ENCODE measurements at places on chromosomes 4 and X. TPM values are rescaled to one million over a fixed set of nuclear protein-coding genes. Genes with fewer than 3 reads are reported as not detected.

DNA sequence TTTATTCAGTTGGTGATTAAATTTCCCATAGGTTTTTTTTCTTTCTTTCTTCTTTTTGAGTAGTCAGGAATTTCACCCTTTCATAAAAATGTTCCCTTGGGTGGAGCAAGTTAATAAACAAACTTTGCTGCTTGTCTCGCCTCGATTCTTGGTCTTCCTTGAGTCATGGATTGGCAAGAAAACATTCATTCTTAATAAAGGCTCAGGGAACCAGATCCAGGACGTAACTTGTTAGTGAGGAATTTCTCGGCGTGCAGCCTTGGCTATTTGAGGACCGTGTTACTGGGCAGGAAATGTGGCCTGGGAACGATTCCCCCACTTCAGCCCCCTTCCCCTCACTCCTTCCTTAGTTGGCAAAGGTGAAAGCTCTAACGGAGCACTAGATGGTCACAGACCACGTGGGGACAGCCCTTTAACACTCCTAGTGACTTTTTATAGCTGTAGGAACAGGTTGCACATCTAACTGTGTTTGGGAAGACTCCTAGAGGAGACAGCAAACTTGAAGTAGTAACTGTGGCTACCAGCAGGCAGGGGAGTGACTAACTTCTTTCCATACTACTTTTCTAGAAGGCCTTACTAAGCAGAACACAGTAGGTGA is 106.8 kb downstream of the UCHL1 start:
- peak; percentile 35 for DNase-seq

DNA sequence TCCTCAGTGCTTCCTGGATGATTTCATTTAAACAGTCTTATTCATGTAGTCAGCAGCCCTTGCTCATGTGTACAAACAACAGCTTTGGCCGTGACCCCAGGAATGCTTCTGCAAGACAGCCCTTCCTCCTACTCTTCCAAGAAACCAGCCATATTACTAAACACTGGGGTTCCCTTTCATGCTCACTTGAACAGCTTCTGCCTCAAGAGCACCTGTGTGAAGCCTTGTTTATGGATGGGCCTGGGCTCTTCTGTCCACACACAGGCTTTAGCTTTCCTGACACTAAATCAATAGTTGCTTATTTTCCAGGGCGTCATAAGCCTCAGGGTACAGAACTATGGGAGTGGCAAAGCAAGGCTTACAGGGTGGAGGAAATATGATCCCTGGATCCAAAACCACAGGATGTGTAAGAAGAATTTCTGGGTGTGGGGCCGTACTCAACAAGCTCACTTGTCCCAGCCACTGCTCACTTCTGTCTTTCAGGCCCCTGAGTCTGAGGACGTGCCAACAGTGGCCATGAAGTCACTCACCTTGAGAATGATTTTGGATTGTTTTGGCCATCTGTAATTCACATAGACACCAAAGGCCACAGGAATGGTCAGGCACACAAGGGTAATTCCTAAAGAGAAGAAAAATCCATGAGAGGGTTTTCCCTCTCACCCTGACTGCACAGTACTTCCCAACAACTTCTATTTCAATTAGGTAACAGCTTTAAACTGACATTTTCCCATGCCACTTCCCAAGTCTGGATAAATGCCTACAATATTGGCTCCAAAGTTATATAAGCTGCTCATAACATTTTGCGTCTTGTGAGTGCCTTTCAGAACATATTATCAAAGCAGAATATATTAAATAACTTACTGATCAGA is 17.7 kb downstream of the SLC10A6 start:
- DNase-seq, result no peak

- no peak for DNase-seq
Measured at GRCh38 chr4:4789462-4789861, 70.0 kb upstream of the MSX1 start.

DNA sequence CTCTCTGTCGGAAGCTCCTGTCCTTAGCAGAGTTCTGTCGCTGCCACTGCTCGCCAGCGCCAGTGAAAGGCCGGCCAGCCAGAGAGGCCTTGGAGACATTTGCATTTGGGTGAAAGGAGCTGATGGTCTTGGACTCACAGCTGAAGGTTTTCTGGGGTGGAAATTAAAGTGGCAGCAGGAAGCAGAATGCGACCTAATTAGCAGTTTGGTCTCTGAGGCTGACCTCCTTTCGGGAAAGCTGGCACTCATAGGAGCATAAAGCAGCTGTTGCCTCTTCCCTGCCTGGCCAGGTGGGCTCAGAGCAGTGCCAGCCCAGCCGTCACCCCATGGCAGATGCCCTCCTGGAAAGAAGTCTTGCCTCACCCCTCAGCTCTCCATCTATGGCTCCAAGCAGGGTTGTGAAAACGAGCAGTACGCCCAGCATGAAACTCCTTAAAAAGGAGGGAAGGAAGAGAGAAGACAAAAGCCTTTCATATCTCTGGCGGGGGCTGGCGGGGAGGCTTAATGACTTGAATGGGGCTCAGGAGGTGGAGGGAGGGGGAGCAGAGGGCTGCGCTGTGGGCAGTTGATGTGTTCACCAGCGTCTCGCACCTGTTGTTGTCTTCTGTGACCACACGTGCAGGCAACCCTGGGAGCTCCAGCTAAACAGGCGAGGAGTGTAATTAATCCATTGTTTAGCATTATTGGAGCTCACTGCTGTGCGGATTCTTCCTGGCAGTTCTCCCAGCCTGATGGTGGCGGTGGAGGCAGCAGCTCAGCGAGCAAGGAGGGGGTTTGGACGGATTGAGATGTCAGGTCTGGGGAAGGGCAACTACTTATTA is 264.0 kb downstream of the MID1IP1 start:
- DNase-seq, result no peak

- DNase-seq, result no peak
Measured at GRCh38 chr4:40515037-40515397, 114.6 kb downstream of the RBM47 start.

DNA sequence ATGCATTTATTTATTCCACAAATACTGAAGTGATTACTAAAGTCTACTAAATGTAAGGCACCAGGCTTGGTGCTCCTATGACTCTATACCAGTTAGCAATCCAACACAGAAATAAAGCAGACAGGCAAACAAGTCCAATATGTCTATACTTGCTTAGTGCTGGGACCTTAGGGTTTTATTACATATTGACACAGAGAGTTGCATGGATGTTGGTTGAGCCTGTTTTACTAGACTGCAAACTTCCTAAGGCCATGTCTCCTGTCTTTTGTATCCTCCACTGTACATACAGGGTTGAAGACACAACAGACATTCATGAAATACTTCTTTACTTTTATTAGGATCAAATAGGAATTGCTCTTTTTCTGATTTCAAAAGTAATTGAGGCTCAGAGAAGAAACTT is 69.0 kb downstream of the LNX1 start:
- no peak for DNase-seq

- no peak for DNase-seq
Measured at GRCh38 chr4:148573296-148573695, 131.1 kb upstream of the NR3C2 start.

DNA sequence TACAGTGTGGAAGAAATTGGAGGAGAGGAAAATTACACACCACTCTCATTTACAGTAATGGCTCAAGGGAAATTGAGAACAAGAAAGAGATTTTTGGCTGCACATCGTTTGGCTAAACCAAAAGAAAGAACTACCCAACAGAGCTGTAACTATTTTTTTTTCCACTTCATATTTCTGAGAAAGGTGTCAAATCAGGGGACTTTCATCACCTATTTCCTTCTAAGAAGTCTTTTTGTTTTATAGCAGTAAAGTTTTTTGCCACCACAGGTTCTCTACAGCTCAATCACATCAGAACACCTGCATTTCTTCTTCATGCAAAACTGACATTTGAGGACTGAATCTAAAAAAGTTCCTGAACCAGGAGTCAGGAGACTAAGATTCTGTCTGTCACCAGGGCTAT is 57.5 kb upstream of the TNIP3 start:
- no peak for DNase-seq

- no peak for DNase-seq
Measured at GRCh38 chr4:152415980-152416379, 119.9 kb downstream of the FBXW7 start.

DCAF4L1 gene
- under 0.01 TPM for total RNA-seq

BMPR1B gene
- 23.6 TPM for total RNA-seq

HERC3 gene
- total RNA-seq, result 68.9 TPM

AGA gene
- 11.7 TPM for total RNA-seq

HEPH gene
- total RNA-seq, result 5.1 TPM
